B cell (primary cell): ENCODE measurements at places on chromosomes 12 and 14. TPM values are rescaled to one million over a fixed set of nuclear protein-coding genes. Genes with fewer than 3 reads are reported as not detected.
A peak's percentile ranks its signal among the peaks of the same experiment; 100 is the strongest.

- DNase-seq, result no peak
These were observed 153.0 kb upstream of the DIO2 start for GRCh38 chr14:80364274-80364673.

DNA sequence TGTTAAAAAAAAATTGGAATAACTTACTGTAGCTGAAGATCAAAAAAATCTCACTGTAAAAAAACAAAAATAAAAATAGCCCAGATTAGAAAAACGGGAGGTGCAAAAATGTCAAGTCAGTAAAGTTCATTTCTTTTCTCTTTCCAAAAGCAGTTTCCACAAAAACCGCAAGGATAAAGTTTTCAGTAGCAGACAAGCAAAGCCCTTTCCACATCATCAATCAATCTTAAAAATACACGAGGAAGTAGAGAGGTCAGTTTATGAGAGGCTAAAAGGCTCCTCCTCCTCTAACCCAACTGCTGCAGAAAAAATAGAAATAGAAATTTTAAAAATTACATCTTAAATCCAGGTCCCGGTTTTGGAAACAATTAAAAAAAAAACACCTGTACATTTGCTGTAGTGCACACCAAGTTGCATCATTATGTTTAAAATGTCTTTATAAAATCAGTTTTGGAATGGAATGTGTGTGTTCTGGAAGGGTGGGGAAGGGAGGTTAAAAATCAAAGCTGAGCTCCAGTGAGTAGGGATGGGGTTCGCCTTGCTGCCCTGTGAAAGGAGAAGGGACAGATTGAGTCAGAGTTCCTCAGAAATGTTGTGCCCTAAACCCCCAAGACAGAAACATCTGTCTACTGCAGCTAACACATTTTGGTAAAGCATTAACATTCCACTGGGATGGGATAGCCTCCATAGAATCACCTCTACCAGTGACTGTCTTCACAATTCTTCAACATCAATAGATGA is 5.8 kb downstream of the HNRNPC start:
- DNase-seq, result peak; percentile 21

GRCh38 chr14:63878792-63879191 is 26.0 kb downstream of the SYNE2 start:
- DNase-seq, result no peak

DNA sequence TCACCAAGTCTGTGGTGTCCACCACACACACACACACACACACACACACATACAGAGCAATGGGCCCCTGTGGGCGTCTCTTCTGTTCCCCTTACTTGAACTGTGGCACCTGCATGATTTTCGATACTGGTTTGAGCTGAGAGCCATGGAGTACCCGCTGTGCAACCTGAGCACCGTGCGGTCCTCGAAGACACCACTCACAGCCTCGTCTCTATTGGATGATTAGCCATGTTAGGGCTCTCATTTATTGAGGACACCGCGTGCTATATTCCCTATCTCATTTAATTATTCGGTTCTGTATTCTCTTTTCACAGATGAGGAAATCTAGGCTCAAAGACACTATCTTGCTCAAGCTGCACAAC is 623 bp upstream of the C14orf132 start:
- peak; percentile 32 for DNase-seq

- no peak for DNase-seq
These were observed 96.3 kb downstream of the PTPN11 start for GRCh38 chr12:112514926-112515642.

ADAMTS20 gene
- total RNA-seq, result not detected in 2 replicates
